ENCODE measurements at places on chromosomes 3 and 15. TPM values are rescaled to one million over a fixed set of nuclear protein-coding genes. Genes with fewer than 3 reads are reported as not detected.

DNA sequence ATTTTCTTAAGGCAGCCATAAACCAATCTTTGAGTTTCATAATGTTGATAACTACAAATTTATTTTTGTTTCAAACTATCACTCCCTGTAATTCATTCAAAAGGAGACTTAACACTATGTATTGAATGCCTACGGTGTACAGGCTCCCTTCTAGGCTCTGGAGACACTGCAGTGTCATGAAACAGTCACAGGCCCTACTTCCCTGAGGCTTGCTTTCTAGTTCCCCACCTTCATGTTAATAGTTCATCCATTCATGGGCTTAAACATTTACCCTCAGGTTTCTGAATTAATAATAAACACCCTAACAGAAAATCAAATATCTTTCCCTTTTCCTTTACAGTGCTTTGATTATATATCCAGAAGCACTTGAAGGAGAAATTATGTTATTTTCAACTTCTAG lies 168.7 kb downstream of the CHL1 start:
- no peak overlapping the region for H3K27ac ChIP-seq
- H3K4me1 ChIP-seq, result no peaks in the 10 kb centered on the region
- no peaks in the 10 kb centered on the region for H3K36me3 ChIP-seq

DNA sequence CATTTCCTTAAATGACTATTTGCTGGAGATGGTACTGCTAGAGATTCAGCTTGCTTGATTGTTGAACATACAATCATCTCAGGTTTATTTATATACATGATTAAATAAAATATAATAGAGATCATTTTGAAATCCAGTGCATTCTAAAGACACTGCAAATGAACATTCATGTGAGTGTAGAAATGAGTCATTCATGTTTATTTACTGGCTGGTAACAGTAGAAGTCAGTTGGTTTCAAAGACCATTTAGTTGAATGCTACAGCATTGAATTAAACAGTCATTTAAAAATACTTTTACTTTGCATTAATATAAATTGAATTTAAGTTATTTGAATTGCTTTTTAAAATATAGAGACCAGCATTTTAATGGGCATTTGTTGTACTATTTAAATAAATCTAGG lies 551.9 kb upstream of the GOLIM4 start:
- H3K4me3 ChIP-seq, result no peak overlapping the region
- H3K36me3 ChIP-seq, result no peaks in the 10 kb centered on the region
- H3K4me1 ChIP-seq, result no peaks in the 10 kb centered on the region

DNA sequence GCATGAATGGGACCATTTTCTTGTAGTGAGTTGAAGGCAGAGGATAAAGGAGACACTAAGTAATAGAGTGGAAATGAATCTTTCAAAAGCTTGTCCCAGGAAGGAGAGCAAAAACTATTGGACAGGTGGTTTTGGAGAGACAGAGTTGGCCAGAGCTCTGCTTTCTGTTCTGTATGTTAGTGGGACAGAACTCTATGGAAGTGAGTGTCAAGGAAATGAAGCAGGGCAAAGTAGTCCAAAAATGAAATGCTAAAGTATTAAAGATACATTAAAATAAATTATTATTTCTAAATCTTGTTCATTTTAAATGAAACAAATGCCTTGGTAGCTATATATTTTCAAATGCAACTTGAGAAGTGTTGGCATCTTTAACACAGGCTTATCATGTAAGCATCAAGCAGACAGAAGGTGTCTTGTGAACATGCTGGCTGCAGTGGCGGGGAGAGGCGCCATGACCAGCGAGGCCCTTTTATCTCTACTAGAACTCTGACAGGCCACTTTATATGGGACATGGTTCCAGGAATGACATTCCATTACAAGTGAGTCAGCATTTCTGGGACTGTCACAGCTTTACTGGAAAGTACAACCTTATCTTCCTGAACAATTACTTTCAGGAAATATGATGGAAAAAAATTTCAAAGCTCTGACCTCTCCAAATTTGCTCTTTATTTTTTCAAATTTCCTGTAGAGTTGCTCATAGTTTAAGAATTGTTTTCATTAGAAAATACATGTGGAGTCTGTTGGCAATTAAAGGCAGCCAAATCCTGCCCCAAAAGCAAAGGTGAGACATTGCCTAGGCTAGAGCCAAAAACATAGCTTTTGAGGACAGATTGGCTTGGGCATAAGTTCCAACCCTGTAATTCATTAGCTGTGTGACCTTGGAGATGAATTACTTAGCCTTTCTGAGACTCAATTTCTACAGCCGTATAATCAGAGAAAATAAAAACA lies 106.5 kb downstream of the ECT2 start:
- H3K4me3 ChIP-seq, result no peak overlapping the region
- no peak for DNase-seq
- peaks cover 9% of the 10 kb centered on the region for H3K4me1 ChIP-seq
- H3K27me3 ChIP-seq, result no peaks in the 10 kb centered on the region
- H3K36me3 ChIP-seq, result no peaks in the 10 kb centered on the region

FYTTD1 gene
- 20.4 TPM for total RNA-seq

DNA sequence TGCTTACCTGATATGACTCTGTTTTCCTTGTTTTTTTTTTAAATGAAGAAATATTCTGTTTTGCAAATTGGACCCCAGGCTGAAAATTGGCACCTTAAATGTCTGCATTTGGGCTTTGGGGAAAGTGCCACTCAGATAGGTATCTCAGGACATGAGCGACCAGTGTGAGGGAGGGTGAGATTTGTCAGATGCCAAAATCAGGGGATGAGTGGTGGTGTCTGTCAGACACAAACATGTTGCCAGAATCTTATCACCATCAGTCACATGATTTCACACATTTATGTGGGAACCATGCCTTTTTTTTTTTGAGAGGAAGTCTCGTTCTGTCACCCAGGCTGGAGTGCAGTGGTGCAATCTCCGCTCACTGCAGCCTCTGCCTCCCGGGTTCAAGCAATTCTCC lies 75.6 kb upstream of the OSBPL11 start:
- H3K4me1 ChIP-seq, result no peaks in the 10 kb centered on the region
- H3K27me3 ChIP-seq, result no peaks in the 10 kb centered on the region
- no peak for DNase-seq
- H3K4me3 ChIP-seq, result no peak overlapping the region
- no peaks in the 10 kb centered on the region for H3K36me3 ChIP-seq

- no peak for DNase-seq
- no peaks in the 10 kb centered on the region for H3K27me3 ChIP-seq
- H3K4me1 ChIP-seq, result no peaks in the 10 kb centered on the region
Observed at GRCh38 chr3:40627095-40627494, 102.3 kb downstream of the ZNF621 start.

DNA sequence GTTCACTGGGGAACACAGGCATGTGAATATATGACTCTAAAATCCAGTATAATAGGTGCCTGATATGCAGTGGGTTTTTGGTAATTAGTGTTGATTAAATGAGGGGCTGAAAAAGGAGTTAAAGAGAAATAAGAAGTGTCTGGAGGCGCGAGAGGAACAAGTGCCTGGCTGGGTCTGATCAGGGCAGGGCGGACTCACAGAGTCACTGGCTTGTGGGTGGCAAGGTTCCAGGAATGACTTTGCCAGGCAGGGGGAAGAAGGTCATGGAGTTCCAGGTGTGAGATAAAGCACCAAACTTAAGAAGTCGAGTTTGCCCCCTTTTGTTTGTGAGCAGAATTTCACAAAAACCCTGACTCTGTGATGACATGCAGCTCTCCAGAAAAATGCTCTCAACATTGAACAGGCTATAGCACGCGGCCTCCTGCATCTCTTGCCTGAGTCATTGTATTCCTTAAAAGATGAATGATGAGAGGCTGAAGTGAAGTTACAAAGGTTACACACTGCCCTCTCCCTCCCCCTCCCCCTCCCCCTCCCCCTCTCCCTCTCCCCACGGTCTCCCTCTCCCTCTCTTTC lies 63.0 kb upstream of the LMCD1 start:
- DNase-seq, result no peak
- peaks cover 32% of the 10 kb centered on the region for H3K4me1 ChIP-seq
- H3K27me3 ChIP-seq, result no peaks in the 10 kb centered on the region
- H3K4me3 ChIP-seq, result no peak overlapping the region
- no peak overlapping the region for H3K27ac ChIP-seq

Measured in thoracic aorta (tissue), 2 donors.